ENCODE measurements at places on chromosomes 1 and 21. TPM values are rescaled to one million over a fixed set of nuclear protein-coding genes. Genes with fewer than 3 reads are reported as not detected.
A peak's percentile ranks its signal among the peaks of the same experiment; 100 is the strongest.

SESN2 gene
- total RNA-seq: 43.7 TPM

DNA sequence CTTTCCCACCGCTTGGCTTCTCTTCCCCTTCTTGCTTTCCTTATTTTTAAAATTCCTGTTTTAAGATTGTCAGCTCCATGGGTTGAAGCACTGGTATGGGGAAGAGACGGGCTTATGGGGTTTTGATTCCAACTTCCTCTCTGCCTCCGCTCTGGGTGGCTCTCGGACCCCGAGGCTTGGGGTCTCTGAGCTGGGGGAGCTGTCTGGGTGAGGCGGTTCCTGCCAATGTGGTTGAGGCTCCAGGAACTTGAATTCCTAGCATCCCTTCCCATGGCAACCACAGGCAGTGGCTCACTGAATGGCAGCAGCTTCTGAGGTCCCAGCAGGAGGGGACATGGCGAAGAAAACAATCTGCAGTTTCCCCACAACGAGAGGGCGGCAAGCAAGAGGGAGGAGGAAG lies 83.1 kb upstream of the C1orf174 start:
- DNase-seq: no peak

- peak; percentile 40 for DNase-seq
Measured at GRCh38 chr1:176691251-176692228, 228.6 kb downstream of the PAPPA2 start.

ANGPTL3 gene
- total RNA-seq: not detected

ATAD3C gene
- 1.3 TPM for total RNA-seq

DNA sequence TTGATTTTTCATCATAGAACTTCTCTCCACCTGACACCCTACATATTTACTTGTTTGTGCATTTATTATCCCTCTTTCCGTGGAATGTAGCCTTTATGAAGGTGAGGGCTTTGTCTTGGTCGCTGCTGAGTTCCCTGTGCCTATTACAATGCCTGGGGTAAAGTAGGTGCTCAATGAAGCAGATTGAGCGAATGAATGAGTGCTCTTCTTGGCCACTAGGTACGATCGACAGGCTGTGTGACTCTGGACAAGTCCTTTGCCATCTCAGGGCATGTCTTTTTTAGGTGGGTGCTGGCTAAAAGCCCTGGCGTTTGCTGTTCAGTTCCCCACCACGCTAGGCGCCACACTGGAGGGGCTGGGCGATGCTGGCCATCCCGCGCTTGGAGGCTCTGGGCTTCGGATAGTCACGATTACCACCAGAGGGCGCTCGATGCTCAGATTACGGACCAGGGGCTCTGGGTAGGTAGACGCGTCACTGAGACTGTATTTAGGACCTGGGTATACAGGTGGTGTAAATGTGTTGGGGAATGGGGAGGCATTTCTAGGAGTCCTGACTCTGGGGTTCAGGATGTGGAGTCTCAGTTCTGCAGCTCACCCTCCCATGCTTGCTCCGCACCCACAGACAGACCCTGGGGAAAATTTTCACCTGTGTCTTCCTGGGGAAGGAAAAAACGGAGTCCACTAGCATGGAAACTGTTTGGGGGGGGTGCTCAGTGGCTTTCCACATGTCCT lies 71.0 kb upstream of the CSF3R start:
- peak; percentile 87 for DNase-seq

DNA sequence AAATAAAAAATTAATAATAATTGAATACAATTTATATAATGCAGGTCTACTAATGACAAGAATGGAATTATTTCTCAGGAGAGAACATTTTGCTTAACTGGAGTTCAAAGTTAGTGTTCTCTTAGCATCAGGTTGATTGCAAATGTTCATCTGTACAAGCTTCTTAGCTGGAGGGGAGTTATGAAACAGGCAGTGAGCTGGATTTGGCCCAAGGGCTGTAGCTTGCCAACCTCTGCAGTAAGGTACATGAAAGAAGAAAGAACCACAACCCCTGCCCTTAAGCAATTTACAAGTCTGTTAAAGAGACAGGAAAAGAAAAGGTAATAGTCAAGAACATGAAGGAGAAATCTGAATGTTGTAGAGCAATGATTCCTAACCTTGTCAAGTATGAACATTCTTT lies 17.0 kb downstream of the LPGAT1 start:
- peak; percentile 32 for DNase-seq

DNA sequence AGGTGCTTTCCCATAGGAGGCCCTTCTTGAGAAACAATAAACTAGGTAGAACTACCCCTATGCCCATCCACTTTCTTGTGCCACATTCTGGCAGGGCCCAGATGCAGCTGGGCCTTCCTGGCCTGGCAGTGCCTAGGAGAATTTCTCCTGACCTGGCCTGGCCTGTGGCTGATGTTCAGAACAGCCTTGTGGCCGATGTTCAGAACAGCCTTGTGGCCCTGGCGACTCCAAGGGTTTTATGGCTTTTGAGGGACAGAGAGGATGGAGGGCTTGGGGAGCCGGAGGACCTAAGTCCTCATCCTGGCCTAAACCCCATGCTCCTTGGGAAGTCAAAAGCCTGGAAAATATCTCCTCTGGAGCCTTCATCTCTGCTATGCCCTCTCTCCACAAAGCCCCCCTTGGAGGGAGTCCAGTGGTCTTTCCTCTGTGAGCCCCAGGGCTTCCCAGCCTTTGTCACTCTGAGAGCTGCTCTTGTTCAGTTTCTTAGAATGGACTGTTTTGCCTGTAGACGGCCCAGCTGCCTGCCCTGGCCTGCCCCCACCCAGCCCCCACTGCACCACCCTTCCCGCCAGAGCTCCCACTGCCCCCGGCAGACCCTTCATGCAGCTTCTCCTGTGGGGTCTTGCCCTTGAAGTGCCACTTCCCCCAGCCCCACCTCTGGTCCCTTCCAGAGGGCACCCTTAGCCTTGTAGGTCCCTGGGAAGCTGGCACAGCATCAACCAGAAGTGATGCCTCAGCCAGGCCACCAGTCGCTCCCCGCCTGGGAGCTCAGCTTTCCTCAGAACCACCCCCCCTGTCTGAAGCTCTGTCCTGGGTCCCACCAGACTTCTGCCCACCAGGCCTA lies 7.0 kb downstream of the GPR37L1 start:
- DNase-seq: no peak

GIPC2 gene
- 2.0 TPM for total RNA-seq

CLDN17 gene
- total RNA-seq: not detected
